Left ventricle myocardium superior (tissue), 1 donor: ENCODE measurements at places on chromosomes 1 and 21. TPM values are rescaled to one million over a fixed set of nuclear protein-coding genes. Genes with fewer than 3 reads are reported as not detected.

Gene NUDT4B
- total RNA-seq = not detected

Gene PRELP
- total RNA-seq = 22.5 TPM

Gene TMEM61
- total RNA-seq = 0.30 TPM

Gene MMEL1
- total RNA-seq = not detected

Gene PKLR
- total RNA-seq = not detected

Gene CFAP45
- total RNA-seq = 1.7 TPM

Gene PDC
- total RNA-seq = not detected

Gene WLS
- total RNA-seq = 75.0 TPM

Gene GJA9
- not detected for total RNA-seq

Gene BRDT
- not detected for total RNA-seq

Gene TRNAU1AP
- total RNA-seq = 14.5 TPM

Gene TCP10L
- 2.9 TPM for total RNA-seq

Gene SPRR5
- total RNA-seq = not detected

Gene SYT14
- total RNA-seq = not detected

Gene TCHHL1
- total RNA-seq = not detected

Gene SMIM11
- total RNA-seq = 5.2 TPM

Gene RGS8
- not detected for total RNA-seq

Gene SPATA21
- not detected for total RNA-seq

Gene C1orf141
- not detected for total RNA-seq

Gene SLC30A10
- total RNA-seq = 0.42 TPM

Gene PEF1
- 34.1 TPM for total RNA-seq

Gene SLC1A7
- total RNA-seq = 0.32 TPM

Gene CACHD1
- 3.1 TPM for total RNA-seq

Gene CLDN14
- not detected for total RNA-seq

Gene OR10J1
- total RNA-seq = not detected

Gene PIGR
- total RNA-seq = not detected

Gene NTMT2
- 5.9 TPM for total RNA-seq

Gene TTC22
- total RNA-seq = 0.17 TPM

Gene PERM1
- total RNA-seq = 187 TPM

Gene ANKRD34A
- total RNA-seq = 0.52 TPM

Gene PIP5K1A
- total RNA-seq = 41.2 TPM

Gene LGR6
- total RNA-seq = 2.9 TPM

Gene PCSK9
- not detected for total RNA-seq

Gene HS2ST1
- 12.0 TPM for total RNA-seq

Gene TINAGL1
- 274 TPM for total RNA-seq

Gene UBIAD1
- total RNA-seq = 11.8 TPM

Gene CYP4A22
- not detected for total RNA-seq

Gene PSRC1
- 0.74 TPM for total RNA-seq

Gene OR2L5
- not detected for total RNA-seq

Gene C1QB
- total RNA-seq = 102 TPM

Gene MAP3K7CL
- 1.1 TPM for total RNA-seq

Gene ARHGEF16
- total RNA-seq = 1.7 TPM

Gene KCNJ9
- not detected for total RNA-seq

Gene HSD3B1
- total RNA-seq = not detected

Gene FBXO28
- total RNA-seq = 18.1 TPM

Gene SAMSN1
- 1.7 TPM for total RNA-seq
